ENCODE measurements at places on chromosomes 1 and 21. TPM values are rescaled to one million over a fixed set of nuclear protein-coding genes. Genes with fewer than 3 reads are reported as not detected.

The HES3 gene
- total RNA-seq, result not detected

The NFYC gene
- total RNA-seq, result 111 TPM

The NEGR1 gene
- 3.0 TPM for total RNA-seq

The RNU1-1 gene
- total RNA-seq, result under 0.01 TPM

The FGR gene
- total RNA-seq, result 9.2 TPM

The DISC1 gene
- total RNA-seq, result 6.2 TPM

The CSDE1 gene
- 688 TPM for total RNA-seq

The SNX27 gene
- 19.8 TPM for total RNA-seq

The SPOCD1 gene
- total RNA-seq, result not detected

The C8A gene
- total RNA-seq, result 1.2 TPM

The BCAS2 gene
- 43.4 TPM for total RNA-seq

The PAQR6 gene
- 8.5 TPM for total RNA-seq

The NMNAT2 gene
- total RNA-seq, result 0.81 TPM

The KPRP gene
- total RNA-seq, result 136 TPM

The MAEL gene
- total RNA-seq, result not detected

The CYP4A11 gene
- not detected for total RNA-seq

The COL18A1 gene
- 98.4 TPM for total RNA-seq

The TNFAIP8L2 gene
- total RNA-seq, result 2.5 TPM

The FMO4 gene
- total RNA-seq, result 6.6 TPM

The BEND5 gene
- 0.81 TPM for total RNA-seq

The LDLRAD2 gene
- not detected for total RNA-seq

The IFNAR2 gene
- 3.9 TPM for total RNA-seq
